ENCODE measurements at places on chromosomes 6 and 20. TPM values are rescaled to one million over a fixed set of nuclear protein-coding genes. Genes with fewer than 3 reads are reported as not detected.

Gene SMOC2
- total RNA-seq, result not detected

Gene CALHM5
- total RNA-seq, result 4.4 TPM

Gene LIN28B
- total RNA-seq, result not detected

Gene FGD2
- not detected for total RNA-seq

Gene TNFRSF6B
- total RNA-seq, result 8.0 TPM

Gene FBXL4
- total RNA-seq, result 19.6 TPM

Gene PACSIN1
- not detected for total RNA-seq

Gene PMEPA1
- total RNA-seq, result 16.8 TPM

Gene SLC22A2
- not detected for total RNA-seq

Gene ZSCAN12
- total RNA-seq, result 7.2 TPM

Gene SNAI1
- 3.1 TPM for total RNA-seq

Gene SLC32A1
- total RNA-seq, result not detected

Gene SSTR4
- total RNA-seq, result 0.16 TPM

Gene MUC21
- total RNA-seq, result not detected

Gene EFCAB8
- total RNA-seq, result under 0.01 TPM

Gene EYS
- under 0.01 TPM for total RNA-seq

Gene LY6G6C
- total RNA-seq, result not detected

Gene DEFB114
- total RNA-seq, result not detected

Gene LINC00237
- total RNA-seq, result not detected

Gene SIRPG
- total RNA-seq, result not detected

Gene SYCP2L
- 0.16 TPM for total RNA-seq

Gene TSPO2
- not detected for total RNA-seq

Gene CENPW
- total RNA-seq, result 1.6 TPM

Gene CNR1
- not detected for total RNA-seq

Gene BPI
- not detected for total RNA-seq

Gene SLC22A3
- 0.16 TPM for total RNA-seq

Gene RIPPLY2
- total RNA-seq, result 0.97 TPM

Gene DDX43
- 1.8 TPM for total RNA-seq

Gene BHLHE23
- total RNA-seq, result not detected

Gene SLC17A2
- not detected for total RNA-seq

Gene ANKRD66
- total RNA-seq, result not detected

Gene LST1
- total RNA-seq, result not detected

Gene NMBR
- total RNA-seq, result not detected

Gene HBS1L
- 98.7 TPM for total RNA-seq

Gene SNX5
- total RNA-seq, result 120 TPM

Gene PRL
- total RNA-seq, result not detected
